ENCODE measurements at places on chromosomes 12 and 14. TPM values are rescaled to one million over a fixed set of nuclear protein-coding genes. Genes with fewer than 3 reads are reported as not detected.

- H3K4me1 ChIP-seq, result no peaks in the 10 kb centered on the region
- no peaks in the 10 kb centered on the region for H3K27me3 ChIP-seq
- no peaks in the 10 kb centered on the region for H3K36me3 ChIP-seq
Observed at GRCh38 chr12:79140711-79141110, 276.1 kb downstream of the SYT1 start.

DNA sequence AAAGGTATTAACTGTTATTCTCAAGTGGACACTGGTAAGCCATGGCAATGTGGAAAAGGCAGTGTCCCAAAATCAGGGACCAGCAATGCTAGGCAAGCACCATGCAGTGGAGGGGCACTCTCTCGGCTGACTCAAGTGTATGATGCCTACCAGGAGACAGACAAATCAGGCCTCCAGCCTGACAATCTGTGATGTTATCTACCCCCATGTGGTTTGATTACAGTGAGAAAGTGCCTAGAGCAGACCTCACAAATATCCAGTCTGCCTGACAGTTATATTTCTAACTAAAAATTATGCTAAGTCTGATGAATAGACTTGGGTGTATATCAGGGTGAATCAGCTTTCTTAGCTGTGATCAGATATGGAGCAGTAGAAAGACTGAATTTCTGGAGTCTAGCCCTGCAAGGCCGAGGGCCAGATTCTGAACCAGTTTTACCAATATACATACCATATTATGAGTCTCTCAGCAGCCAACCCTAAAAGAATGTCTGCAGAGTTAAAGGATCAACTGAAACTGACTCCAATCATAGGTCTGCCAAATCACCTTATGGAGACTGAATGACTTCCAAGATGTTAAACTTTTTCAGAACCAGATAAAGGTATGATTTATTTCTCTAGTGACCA is 3.2 kb downstream of the PLBD1 start:
- DNase-seq, result no peak
- H3K36me3 ChIP-seq, result no peaks in the 10 kb centered on the region
- no peak overlapping the region for H3K27ac ChIP-seq
- no peak overlapping the region for H3K4me3 ChIP-seq

DNA sequence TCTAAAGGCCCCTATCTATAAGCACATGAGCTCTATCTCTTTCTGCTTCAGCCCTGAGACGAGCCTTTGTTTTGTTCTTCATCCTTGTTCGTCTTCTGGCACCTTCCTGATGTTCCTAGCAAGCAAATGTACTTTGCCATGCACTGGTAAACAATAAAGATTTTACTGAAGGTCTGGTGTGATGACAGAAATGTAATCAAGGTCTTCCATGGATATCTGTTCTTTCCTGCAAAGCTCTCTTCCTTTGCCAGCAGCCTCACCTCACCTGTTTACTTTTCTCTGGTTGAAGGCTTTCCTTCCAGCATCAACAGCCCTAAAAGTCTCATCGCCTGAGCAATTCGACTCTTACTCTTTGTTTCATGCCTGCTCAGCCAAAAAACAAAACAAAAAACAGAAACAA is 330.3 kb downstream of the PCNX1 start:
- H3K27me3 ChIP-seq, result no peaks in the 10 kb centered on the region
- H3K4me3 ChIP-seq, result no peak overlapping the region
- no peak overlapping the region for H3K27ac ChIP-seq
- DNase-seq, result no peak
- H3K4me1 ChIP-seq, result no peaks in the 10 kb centered on the region
- no peaks in the 10 kb centered on the region for H3K36me3 ChIP-seq

DNA sequence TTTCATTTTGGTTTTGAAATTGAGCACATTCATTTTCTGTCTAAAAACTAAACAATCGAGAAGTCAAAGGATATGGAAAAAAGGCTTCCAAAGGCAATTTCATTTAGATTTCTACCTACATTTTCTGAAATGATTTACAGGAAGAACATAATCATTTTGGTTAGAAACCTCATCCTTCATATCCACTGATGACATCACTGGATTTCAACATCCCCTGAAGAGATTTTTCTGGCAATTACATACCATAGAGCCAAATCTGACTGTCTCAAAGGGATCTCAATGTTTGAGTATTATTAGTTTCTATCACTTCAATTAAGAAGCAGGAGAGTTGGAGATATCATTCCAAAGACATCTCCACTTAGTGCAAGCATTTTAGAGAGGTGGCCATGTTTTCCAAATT is 137.8 kb downstream of the TTC7B start:
- peaks cover 12% of the 10 kb centered on the region for H3K4me1 ChIP-seq
- H3K27me3 ChIP-seq, result no peaks in the 10 kb centered on the region
- H3K4me3 ChIP-seq, result no peak overlapping the region
- H3K36me3 ChIP-seq, result no peaks in the 10 kb centered on the region

Gene TSPAN31
- total RNA-seq, result 39.9 TPM

GRCh38 chr12:109102491-109102890 is 5.1 kb downstream of the UNG start:
- no peak for DNase-seq
- H3K4me3 ChIP-seq, result no peak overlapping the region
- H3K27ac ChIP-seq, result no peak overlapping the region
- peaks cover 14% of the 10 kb centered on the region for H3K4me1 ChIP-seq

- peaks cover 5% of the 10 kb centered on the region for H3K36me3 ChIP-seq
- peaks cover 16% of the 10 kb centered on the region for H3K4me1 ChIP-seq
- peak overlapping the region; percentile 95 for H3K27ac ChIP-seq
- H3K4me3 ChIP-seq, result peak overlapping the region; percentile 91
- DNase-seq, result no peak
Observed at GRCh38 chr14:35044939-35045797, 904 bp upstream of the FAM177A1 start.

- H3K36me3 ChIP-seq, result no peaks in the 10 kb centered on the region
- no peak overlapping the region for H3K4me3 ChIP-seq
- no peaks in the 10 kb centered on the region for H3K27me3 ChIP-seq
- no peaks in the 10 kb centered on the region for H3K4me1 ChIP-seq
Observed at GRCh38 chr12:51432921-51433320, 8.3 kb downstream of the SLC4A8 start.

- no peak overlapping the region for H3K27ac ChIP-seq
- no peaks in the 10 kb centered on the region for H3K36me3 ChIP-seq
- no peak overlapping the region for H3K4me3 ChIP-seq
- no peaks in the 10 kb centered on the region for H3K4me1 ChIP-seq
- DNase-seq, result peak; percentile 52
Observed at GRCh38 chr12:132393991-132394949, 64.9 kb upstream of the GALNT9 start.

Gene LAG3
- total RNA-seq, result 1.5 TPM

GRCh38 chr14:62674563-62675237 is 370.6 kb downstream of the KCNH5 start:
- no peak for DNase-seq
- no peak overlapping the region for H3K4me3 ChIP-seq
- H3K27ac ChIP-seq, result no peak overlapping the region
- no peaks in the 10 kb centered on the region for H3K36me3 ChIP-seq
- H3K27me3 ChIP-seq, result no peaks in the 10 kb centered on the region
- no peaks in the 10 kb centered on the region for H3K4me1 ChIP-seq
